Myocyte (in vitro differentiated cells): ENCODE measurements at places on chromosomes 2 and 18. TPM values are rescaled to one million over a fixed set of nuclear protein-coding genes. Genes with fewer than 3 reads are reported as not detected.

Gene CHRNG
- 697 and 1,132 TPM in 2 replicates for total RNA-seq

Gene PRKAG3
- total RNA-seq: 49.9 and 65.9 TPM in 2 replicates

Gene TSPYL6
- not detected in 2 replicates for total RNA-seq

Gene LYPD6
- total RNA-seq: 2.4 and 3.4 TPM in 2 replicates

Gene SERPINB7
- 4.5 and 6.4 TPM in 2 replicates for total RNA-seq

Gene IL36G
- total RNA-seq: not detected in 2 replicates
